ENCODE measurements at places on chromosomes 11 and 22. TPM values are rescaled to one million over a fixed set of nuclear protein-coding genes. Genes with fewer than 3 reads are reported as not detected.

The TALDO1 gene
- polyA plus RNA-seq, result 502 TPM

The APOA5 gene
- polyA plus RNA-seq, result not detected

The DBX1 gene
- polyA plus RNA-seq, result not detected

DNA sequence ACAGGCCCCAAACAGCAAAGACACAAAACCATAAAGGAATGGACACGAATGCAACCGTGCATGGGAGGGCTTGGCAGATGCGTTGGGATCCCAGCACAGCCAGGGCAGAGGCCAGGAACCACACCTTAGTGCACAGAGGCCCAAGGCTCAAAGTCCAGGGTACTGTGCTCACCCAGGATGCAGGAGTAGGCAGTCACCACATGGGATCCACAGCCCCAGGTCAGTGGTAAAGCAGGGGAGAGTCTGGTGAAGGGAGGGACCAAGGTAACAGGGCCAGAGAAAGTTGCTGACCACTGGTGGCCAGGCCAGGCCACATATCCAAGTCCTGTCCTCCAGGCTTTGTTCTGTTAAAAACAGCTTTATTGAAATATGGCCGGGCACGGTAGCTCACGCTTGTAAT, 6.5 kb upstream of the CERK start:
- no peak for DNase-seq
- no peak overlapping the region for H3K4me3 ChIP-seq
- no peaks in the 10 kb centered on the region for H3K27me3 ChIP-seq
- H3K4me1 ChIP-seq, result peaks cover 19% of the 10 kb centered on the region
- H3K36me3 ChIP-seq, result no peaks in the 10 kb centered on the region

DNA sequence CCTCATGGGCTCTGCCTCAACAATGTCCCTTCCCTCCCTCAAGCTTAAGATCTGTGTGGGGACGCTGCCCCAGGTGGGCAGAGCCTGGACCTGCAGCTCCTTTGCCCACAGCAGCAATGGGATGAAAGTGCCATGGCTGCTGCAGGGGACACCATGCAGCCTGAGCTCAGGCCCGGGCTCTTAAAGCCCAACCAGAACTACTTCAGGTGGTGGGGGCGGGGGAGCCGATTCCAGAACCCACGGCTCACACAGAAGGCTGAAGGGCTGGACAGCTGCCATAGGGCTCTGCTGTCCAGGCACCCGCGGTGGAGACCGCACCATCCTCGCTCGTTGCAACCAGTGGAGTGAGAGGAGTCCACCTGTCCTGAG, 12.5 kb downstream of the CHID1 start:
- H3K27ac ChIP-seq, result no peak overlapping the region
- no peaks in the 10 kb centered on the region for H3K4me1 ChIP-seq
- no peak for DNase-seq
- peaks cover 48% of the 10 kb centered on the region for H3K36me3 ChIP-seq

GRCh38 chr11:10029386-10030121, 264.5 kb downstream of the SBF2 start:
- H3K27ac ChIP-seq, result no peak overlapping the region
- no peaks in the 10 kb centered on the region for H3K27me3 ChIP-seq
- no peak overlapping the region for H3K4me3 ChIP-seq
- H3K36me3 ChIP-seq, result peaks cover 41% of the 10 kb centered on the region
- no peaks in the 10 kb centered on the region for H3K4me1 ChIP-seq

GRCh38 chr11:115493905-115494304, 10.3 kb downstream of the CADM1 start:
- H3K27ac ChIP-seq, result no peak overlapping the region
- no peaks in the 10 kb centered on the region for H3K36me3 ChIP-seq
- peaks cover 4% of the 10 kb centered on the region for H3K27me3 ChIP-seq
- no peak overlapping the region for H3K4me3 ChIP-seq
- no peaks in the 10 kb centered on the region for H3K4me1 ChIP-seq

GRCh38 chr11:134503596-134503995, 91.6 kb upstream of the B3GAT1 start:
- H3K27ac ChIP-seq, result no peak overlapping the region
- H3K4me1 ChIP-seq, result no peaks in the 10 kb centered on the region
- no peaks in the 10 kb centered on the region for H3K36me3 ChIP-seq
- no peak for DNase-seq
- no peak overlapping the region for H3K4me3 ChIP-seq
- no peaks in the 10 kb centered on the region for H3K27me3 ChIP-seq

- H3K4me1 ChIP-seq, result no peaks in the 10 kb centered on the region
- H3K36me3 ChIP-seq, result no peaks in the 10 kb centered on the region
- H3K4me3 ChIP-seq, result no peak overlapping the region
- DNase-seq, result no peak
Observed at GRCh38 chr11:126080161-126080941, 17.7 kb upstream of the CDON start.

DNA sequence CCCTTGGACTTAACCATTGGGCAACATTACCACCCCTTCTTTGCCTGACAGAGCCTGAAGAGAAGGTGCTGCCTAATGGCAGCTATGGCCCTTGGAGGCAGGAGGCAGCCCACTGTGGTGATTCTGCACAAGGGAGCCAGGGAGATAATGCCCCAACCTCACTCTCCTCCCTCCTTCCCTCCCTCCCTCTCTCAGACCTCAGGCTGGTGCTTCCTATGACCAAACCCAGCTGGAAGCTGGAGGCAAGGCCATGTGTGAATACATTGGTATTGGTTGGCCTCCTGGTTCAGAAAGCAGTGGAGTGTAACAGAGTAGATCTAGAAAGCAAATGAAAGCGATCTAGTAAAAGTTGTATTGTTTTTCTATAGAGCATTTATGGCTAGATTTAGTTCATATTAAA, 233.1 kb downstream of the CSNK2A3 start:
- no peak overlapping the region for H3K27ac ChIP-seq
- no peak for DNase-seq
- H3K36me3 ChIP-seq, result no peaks in the 10 kb centered on the region
- no peaks in the 10 kb centered on the region for H3K4me1 ChIP-seq

GRCh38 chr11:88651556-88651955, 314.0 kb upstream of the CTSC start:
- no peak for DNase-seq
- no peaks in the 10 kb centered on the region for H3K4me1 ChIP-seq
- no peaks in the 10 kb centered on the region for H3K27me3 ChIP-seq

DNA sequence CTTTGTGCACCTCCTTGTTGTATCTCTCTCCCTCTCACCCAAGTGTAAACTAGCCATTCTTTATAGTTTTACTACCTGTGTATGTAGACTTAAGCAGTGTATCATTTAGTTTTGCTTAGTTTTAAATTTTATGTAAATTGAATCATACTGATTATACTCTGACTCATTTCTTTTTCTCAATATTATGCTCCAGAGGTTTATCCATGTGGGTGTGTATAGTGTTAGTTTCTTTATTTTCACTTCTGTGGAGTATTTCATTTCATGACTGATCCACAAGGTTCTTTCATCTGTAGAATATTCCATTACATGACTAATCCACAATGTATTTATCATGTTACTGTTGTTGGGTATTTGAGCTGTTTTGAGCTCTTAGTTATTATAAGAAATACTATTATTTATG, 62.0 kb downstream of the CCDC34 start:
- no peak overlapping the region for H3K27ac ChIP-seq
- no peak overlapping the region for H3K4me3 ChIP-seq
- H3K4me1 ChIP-seq, result no peaks in the 10 kb centered on the region
- H3K27me3 ChIP-seq, result no peaks in the 10 kb centered on the region

DNA sequence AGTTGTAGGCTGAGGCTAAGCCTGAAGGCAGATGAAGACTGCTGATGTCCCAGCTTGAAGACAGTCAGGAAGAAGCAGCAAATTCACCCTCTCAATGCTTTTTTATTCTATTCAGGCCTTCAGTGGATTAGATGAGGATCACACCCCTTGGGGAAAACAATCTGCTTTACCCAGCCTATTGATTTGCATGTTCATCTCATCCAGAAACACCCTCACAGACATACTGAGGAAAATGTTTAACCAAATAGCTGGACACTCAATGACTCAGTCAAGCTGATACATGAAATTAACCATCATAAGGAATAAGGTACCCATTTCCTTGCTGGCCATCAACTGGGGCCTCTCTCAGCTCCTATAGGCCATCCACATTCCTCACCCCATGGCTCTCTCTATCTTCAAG, 549.9 kb upstream of the CCDC90B start:
- H3K27me3 ChIP-seq, result no peaks in the 10 kb centered on the region
- no peaks in the 10 kb centered on the region for H3K4me1 ChIP-seq
- H3K36me3 ChIP-seq, result no peaks in the 10 kb centered on the region
- no peak overlapping the region for H3K4me3 ChIP-seq
- DNase-seq, result no peak
